ENCODE measurements at places on chromosomes 16 and 17.

DNA sequence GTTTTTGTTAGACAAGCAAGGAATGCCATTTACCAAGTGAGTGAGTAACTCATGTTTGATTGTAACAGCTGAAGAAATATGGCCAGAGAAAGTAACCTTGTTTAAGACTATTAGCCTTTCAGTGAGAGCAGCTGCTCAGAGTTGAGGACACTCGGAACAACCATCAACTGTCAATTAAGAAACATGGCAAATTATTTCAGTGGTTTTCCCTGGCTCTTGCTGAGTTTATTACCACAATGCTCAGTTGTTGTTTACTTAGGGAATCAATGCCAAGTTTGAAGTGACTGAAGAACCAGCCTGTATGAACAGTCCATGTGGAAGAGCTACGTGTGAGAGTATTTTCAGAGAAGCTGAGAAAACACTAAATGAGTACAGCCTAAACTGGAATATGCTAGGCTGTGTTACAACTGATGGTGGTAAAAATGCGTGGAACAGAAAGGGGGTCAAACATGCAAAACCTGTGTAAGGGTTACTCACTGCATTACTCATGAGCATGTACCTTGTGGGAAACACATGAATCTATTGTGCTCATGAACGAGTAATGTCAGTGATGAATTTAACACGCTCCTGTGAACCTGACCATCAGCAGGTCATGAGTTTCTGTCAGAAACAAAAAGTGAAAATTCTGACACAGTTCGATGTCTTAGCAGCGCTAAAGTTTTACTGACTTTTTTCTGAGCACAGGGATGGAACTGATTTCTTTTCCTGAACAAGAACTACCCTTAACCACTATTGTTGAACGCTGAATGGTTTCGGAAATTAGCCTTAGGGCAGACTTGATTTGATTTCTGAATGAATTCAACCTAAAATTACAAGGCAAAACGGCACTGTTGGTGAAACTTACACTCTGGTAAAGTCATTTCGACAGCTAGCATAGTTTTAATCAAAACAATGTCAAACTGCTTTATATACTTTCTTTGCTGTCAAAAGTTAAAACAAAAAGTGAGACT is 33.5 kb downstream of the GNA13 start:
- DNase-seq, result peak; percentile 56

DNA sequence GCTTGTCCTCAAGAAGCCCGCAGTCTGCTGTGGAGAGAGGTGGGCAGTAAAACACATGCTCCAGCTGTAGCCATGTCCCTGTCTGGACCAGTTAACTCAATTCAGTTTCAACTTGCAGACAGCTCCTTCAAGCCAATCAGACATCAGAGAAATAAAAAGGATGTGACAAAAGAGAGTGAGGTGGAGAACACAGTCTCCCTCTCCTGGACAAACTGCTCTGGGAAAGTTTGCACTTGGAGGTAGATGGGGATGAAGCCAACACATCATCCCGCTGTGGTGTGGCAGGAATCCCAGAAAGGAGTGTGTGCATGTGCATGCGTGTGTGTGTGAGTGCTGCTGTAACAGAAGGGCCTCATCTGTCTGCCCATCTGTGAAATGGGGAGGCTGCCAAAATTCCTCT is 358.6 kb upstream of the ASIC2 start:
- no peak for DNase-seq

GRCh38 chr16:7887316-7887715 is 554.7 kb downstream of the RBFOX1 start:
- DNase-seq, result no peak

DNA sequence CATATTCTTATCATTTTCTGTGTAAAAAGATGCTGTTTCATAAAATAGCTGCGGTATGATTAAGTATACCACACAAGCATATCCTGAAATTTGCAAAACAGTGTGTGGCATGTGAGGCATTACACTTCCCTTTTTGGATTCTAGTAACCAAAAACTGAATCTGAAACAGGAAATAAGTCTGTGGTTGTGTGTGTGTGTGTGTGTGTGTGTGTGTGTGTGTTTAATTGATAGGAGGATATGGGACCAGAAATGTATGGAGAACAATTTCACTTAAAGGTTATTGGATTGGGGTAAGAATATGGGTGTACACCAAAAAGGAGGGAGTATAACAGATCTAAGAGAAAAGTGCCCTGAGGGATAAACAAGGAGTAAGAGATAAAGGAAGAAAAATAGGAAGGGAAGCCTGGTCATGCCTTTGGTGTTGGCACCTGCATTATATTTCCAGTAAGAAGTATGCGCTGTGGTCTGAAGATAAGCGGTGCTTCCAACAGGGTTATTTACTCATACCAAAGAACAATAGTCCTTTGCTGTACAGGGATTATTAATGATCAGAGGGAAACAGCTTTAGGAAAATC is 4.0 kb downstream of the LYRM1 start:
- peak; percentile 72 for DNase-seq

- peak; percentile 3 for DNase-seq
These were observed 131.4 kb downstream of the CA10 start for GRCh38 chr17:52027081-52027480.

GRCh38 chr17:38910325-38910724 is 15.1 kb upstream of the LASP1NB start:
- no peak for DNase-seq

GRCh38 chr17:80361495-80362220 is 53.3 kb upstream of the ENDOV start:
- DNase-seq, result no peak

DNA sequence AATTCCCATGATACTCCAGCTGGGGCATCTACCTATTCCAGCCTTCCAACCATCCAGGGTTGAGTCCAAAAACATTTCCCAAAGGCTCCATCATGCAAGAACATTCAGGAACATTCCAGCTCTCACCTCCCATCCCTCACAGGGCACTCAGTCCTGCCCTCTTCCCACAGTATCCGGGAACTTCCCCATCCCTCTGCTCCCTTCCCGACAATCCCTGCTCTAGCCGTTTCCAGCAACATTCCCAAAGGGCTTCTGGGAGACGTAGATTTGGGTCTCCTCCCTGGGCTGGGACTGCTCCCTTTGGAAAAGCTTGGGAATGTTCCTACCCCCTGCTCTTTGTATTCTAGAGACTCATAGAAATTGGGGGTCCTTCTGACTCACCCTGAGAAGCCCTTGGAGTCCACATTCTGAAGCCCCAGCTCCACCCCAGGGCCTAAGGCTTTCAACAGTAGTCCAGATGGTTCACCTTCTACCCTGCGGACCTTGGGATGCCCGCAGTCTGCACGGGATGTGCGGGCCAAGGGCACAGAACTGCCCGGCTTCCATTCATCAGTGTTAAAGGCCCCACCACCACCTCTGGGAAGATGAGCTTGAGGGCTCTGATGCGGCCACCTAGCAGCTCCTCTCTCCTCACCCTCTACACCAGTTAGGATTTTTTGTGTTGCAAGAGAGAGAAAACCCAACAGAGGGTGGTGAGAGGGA is 25.4 kb downstream of the NGFR start:
- DNase-seq, result no peak

GRCh38 chr17:61406537-61406845 is 6.8 kb downstream of the TBX2 start:
- DNase-seq, result no peak

DNA sequence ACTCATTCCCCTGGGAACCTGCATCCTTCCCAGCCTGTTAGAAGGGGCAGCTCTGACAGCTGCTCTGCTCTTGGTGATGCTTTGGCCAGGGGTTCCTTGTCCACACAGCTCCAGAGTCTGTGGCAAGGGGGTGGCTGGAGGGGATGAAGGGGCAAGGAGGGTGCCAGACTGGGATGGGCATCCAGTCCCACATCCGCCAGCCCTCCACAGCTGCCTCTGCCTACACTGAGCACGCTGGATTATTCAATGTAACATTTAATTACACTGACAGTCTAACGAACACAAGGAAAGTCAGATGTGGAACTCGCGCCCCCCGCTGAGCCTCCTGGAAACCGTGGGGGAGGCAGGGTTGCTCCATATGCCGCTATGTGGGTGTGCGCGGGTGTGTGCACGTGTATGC is 101.1 kb downstream of the C16orf78 start:
- DNase-seq, result no peak

GRCh38 chr17:56786989-56787482 is 46.7 kb downstream of the C17orf67 start:
- DNase-seq, result peak; percentile 96

- DNase-seq, result no peak
These were observed 28.2 kb downstream of the HELZ start for GRCh38 chr17:67216578-67217320.

GRCh38 chr16:29925781-29926710 is at the start of gene KCTD13:
Gene KCTD13, minus strand, starts transcription at chr16:29926226. Its CDS starts 193 bp downstream, at chr16:29926033.
- peak; percentile 84 for DNase-seq

GRCh38 chr17:47352848-47353247 is 29.1 kb downstream of the EFCAB13 start:
- DNase-seq, result no peak

GRCh38 chr16:84207251-84207650 is 16.3 kb downstream of the ADAD2 start:
- no peak for DNase-seq

- DNase-seq, result no peak
These were observed 4.2 kb upstream of the GAA start for GRCh38 chr17:80097127-80097621.

- DNase-seq, result peak; percentile 41
These were observed 26.2 kb upstream of the FOXK2 start for GRCh38 chr17:82493226-82493781.

- DNase-seq, result no peak
These were observed 9.3 kb upstream of the SKAP1 start for GRCh38 chr17:48439110-48439850.

DNA sequence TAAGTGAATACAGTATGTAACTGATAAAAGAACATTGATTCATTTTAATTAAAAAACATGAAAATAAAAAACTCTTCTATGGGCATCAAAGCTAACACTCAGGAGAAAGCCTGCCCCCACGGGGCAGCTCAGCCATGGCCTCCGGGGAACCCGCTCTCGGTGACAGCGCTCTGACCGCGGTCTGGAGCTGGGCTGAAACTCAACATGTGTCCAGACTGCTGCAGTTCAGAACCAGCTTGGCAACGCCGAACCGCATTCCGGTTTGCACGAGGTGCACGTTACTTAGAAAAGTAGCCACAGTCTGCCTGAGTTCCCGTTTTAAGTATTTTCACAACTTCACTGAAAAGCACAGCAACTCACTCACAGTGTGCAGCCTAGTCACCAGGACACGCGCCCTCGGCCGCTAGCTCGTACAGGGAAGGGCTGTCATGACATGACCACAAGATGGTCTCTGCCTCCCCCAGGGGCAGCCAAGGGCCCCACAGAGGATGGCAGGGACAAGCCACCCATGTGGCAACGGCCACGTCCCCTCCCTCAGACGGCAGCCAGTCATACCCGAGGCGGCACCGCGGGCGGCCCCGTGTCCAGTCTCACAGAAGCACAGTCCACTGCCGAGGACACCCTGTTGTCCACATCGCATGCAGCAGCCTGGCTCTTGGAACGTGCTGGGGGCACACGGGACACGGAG is 77.1 kb upstream of the METRNL start:
- DNase-seq, result no peak

Data from EL (cell line).